ENCODE measurements at places on chromosomes 3 and 15. TPM values are rescaled to one million over a fixed set of nuclear protein-coding genes. Genes with fewer than 3 reads are reported as not detected.

GRCh38 chr3:114872588-114872987, 274.5 kb downstream of the ZBTB20 start:
- no peak for DNase-seq

DNA sequence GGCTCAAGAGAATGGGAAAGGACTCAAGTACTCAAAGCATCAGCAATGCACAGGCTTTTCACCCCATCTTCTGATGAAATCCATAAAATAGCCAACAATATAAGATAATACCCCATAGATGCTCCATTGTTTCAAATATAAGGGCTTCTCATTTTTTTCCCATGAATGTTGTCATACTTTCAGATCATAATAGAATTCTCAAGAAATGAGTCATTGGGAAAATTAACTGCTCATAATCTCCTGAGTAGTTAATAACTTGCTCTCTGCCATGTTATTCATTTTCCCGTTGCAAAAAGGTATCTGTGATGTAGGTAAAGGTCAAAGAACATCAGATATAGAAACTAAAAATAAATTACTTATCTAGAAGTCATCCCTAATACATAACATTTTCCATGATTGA, 121.9 kb downstream of the NSUN3 start:
- DNase-seq = no peak

DNA sequence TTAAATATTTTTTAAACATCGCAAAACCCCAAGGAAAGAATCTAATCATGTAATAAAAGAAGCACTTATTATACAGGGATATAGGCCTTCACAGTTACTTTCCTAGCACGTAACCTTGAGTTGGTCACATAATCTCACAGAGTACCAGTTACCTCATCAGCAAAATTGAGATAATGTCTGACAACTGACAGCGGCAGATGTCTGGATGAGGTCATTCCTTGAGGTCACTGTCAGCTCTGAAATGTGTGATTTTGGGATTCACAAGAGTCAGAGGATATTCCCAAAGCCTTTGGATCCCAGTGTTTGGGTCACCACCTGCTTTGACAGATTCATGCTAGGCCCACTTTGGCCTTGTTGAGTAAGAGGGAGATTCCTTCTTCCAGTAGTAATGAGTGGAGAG, 151.4 kb upstream of the SEMA6D start:
- no peak for DNase-seq

DNA sequence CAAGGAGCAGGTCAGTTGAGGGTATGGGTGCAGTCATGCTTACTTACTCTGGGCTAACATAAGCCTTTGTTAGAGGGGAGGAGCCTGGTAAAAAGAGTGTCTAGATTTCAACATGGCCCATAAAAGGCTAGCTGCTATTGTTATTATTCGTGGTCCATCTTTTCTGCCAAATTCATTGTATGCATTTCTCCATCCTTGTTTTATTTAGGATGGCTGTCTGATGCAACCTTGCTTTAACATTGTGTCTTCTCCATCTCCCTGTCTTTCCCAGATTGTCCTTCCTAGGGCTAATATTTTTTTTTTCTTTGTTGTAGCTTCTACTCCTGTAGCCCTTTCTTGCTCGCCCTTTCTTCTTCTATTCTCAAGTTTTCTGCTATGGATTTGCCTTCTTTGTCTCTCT, 12.6 kb downstream of the RBMS3 start:
- DNase-seq = no peak

Gene MLF1
- 34.1 TPM for polyA plus RNA-seq

GRCh38 chr15:89408372-89409183, 74.0 kb upstream of the POLG start:
- DNase-seq = no peak

Gene DISP2
- polyA plus RNA-seq = 1.4 TPM
